Hepatocyte (in vitro differentiated cells): ENCODE measurements at places on chromosomes 5 and 9. TPM values are rescaled to one million over a fixed set of nuclear protein-coding genes. Genes with fewer than 3 reads are reported as not detected.

Gene CDX1
- total RNA-seq = 54.6 and 58.2 TPM in 2 replicates

Gene CCIN
- total RNA-seq = not detected in 2 replicates

Gene RANBP3L
- 3.8 and 6.5 TPM in 2 replicates for total RNA-seq

Gene PDZD2
- total RNA-seq = 1.9 and 4.0 TPM in 2 replicates
